DND-41 (cell line): ENCODE measurements at places on chromosomes 7 and 10.
A peak's percentile ranks its signal among the peaks of the same experiment; 100 is the strongest.

DNA sequence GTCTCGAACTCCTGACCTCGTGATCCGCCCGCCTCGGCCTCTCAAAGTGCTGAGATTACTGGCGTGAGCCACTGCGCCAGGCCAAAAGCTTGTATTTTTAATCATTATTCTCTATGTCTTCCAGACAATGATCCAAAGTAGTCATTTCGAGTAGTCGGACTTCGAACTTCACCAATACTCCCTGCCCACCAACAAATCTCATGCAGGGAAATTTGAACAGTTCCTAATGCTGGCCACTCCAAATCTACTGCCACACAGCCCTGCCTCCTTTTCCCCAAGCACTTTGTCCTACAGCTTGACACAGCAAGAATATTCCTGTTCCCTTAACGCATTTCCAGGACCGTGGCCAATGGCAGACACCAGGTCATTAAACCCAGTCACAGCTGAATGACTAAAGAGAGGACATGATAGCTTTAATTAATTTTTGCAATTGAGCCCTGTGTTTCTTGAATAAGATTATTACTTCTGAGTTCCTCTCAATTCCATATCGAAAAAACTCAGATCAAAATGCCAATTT is 142.3 kb upstream of the NRP1 start:
- DNase-seq: no peak

DNA sequence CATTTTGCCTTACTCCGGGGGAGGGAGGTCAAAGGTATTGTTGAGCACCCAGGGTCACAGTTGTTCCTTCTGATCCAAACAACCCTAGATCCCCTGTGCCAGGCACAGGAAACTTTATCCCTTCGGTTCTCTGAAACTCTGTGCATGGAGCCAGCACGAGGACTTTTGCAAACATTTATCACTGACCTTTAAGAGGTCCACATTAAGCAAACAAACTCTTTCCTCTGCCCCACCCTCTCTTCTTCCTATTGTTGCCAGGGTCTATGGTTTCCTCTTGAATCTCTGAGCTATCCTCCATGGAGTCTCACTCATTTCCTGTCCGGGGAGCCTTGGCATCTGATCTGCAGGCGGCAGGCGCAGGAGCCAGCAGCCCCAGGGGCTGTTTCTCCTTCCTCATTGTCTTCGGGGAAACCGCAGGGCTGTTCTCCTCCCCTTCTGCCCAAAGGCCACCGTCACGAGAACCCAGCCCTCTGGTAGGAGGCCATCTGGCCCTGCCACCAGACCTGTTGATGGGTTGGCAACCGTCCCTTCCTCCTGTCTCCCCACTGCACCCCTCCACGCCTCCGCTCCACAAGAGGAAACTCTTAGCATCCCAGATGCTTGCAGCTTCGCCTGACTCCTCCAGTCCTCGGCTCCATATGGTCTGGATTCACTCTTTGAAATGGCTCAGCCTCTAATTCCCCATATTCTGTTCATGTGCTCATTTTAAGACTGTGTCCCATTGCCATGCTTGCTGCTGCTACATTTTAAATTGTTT is 327.3 kb upstream of the NRP1 start:
- no peak for DNase-seq

GRCh38 chr10:91319336-91319735 is 90.8 kb upstream of the HECTD2 start:
- DNase-seq: no peak

DNA sequence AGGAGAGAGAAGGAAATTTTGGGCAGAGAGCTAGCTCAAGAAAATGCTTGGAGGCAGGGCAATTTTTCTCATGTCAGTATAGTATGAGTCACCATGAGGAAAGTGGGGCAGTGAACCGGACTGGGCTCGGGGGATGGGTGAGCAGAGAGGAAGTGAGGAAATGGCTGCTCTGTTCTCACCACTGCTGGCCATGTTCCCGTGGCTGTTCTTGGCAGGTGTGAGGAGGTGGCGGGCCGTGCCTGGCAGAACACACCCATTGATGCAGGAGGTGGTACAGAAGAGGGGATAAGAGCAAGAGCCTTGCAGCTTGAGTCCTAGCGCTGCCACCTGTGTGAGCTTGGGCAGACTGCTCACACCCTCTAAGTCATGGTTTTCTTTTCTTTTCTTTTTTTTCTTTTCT is 304.4 kb upstream of the LYZL1 start:
- peak; percentile 54 for DNase-seq

DNA sequence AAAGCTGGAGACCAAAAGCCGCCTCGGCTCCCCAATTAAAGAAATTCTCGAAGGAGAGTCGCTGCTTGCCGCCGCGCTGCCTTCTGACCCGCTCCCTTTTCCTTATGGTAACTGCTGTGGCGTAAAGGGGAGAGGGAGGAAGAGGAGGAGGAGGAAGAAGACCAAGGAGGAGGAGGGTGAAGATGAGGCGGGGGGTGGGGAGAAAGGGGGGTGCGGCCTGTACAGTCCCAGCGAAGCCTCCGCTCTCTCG is 388 bp downstream of the CNOT4 start:
- no peak for DNase-seq
